Stimulated activated CD4-positive, alpha-beta T cell treated with anti-CD3 and anti-CD28 coated beads, TNF-alpha, amount 100 ng/mL, for 24 hours (primary cell): ENCODE measurements at places on chromosomes 13 and 19.

GRCh38 chr19:51824281-51825005 is 29.5 kb downstream of the FPR3 start:
- DNase-seq: no peak

GRCh38 chr19:6150289-6150688 is 14.8 kb downstream of the ACSBG2 start:
- no peak for DNase-seq

- DNase-seq: peak; percentile 49
These were observed 441.5 kb upstream of the KLF12 start for GRCh38 chr13:74575729-74576125.

DNA sequence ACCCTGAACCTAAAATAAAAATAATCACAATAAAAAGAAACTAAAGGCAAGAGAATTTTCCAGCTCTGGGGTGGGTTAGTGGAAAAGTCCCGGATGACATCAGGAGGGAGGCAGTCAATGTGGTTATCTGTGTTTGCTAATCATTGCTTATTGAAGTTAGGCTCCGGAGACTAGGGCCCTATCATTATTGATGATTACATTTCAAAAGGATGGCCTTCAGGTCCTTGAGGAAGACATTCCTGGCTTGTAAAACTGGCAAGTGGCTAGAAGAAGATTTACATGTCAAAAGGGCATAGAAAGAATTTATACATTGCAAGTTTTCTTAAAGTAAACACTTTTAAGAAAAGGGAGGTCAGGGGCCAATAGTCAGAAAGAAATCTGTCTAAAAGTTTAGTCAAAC is 123.4 kb downstream of the POSTN start:
- no peak for DNase-seq

GRCh38 chr19:21322528-21322927 is 6.7 kb downstream of the ZNF708 start:
- no peak for DNase-seq

- DNase-seq: no peak
These were observed 2.1 kb upstream of the ATP1A3 start for GRCh38 chr19:41995959-41996797.

DNA sequence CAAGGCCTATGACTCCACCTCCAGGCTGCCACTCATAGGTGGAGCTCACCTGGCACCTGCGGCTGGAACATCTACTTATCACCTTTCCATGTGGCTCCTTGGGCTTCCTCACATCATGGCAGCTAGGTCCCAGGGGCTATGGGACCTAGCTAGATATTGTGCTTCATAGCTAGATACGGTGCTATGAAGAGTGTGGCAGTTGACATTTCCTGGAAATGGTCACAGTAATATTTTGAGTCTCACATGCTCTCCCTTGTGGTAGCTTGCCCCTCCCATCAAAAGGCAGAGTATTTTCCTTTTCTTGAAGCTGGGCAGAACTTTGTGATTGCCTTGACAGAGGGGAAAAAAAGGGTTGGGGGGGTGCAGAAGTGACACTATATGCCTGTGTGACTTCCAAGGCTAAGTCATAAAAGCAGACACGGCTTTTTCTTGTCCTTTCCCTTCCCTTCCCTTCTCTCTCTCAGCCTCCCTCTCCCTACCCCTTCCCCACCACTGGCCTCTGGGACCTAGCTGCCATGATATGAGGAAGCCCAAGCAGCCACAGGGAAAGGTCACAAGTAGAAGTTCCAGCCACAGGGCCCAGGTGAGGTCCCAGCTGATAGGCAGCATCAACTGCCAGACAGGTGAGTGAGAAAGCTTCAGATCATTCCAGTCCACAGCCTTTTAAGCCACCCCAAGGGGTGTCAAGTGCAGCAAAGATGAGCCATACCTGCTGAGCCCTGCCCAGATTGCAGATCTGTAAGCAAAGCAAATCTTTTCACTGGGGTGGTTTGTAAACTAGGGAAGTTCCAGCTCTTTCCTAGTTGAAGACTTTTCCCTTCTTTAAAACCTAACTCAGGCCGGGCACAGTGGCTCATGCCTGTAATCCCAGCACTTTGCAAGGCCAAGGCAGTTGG is 6.9 kb upstream of the HIF3A start:
- DNase-seq: no peak

DNA sequence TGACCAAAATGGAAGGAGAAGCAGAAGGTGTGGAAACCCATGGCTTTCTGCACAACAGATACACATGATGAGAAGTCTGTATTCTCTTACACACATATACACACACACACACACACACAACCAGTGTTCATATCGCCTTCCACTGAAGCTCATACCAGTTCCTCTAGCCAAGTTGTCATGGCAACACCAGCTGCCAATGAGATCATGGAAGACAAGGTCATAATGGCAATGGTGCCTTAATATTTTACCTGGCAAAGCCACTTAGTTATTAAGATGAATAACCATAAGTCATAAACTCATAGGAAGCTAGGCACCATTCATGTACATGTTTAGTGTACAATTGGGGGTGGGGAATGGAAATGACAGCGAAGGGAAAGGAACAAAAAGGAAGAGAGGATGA is 2.6 kb upstream of the DHRS12 start:
- DNase-seq: no peak

DNA sequence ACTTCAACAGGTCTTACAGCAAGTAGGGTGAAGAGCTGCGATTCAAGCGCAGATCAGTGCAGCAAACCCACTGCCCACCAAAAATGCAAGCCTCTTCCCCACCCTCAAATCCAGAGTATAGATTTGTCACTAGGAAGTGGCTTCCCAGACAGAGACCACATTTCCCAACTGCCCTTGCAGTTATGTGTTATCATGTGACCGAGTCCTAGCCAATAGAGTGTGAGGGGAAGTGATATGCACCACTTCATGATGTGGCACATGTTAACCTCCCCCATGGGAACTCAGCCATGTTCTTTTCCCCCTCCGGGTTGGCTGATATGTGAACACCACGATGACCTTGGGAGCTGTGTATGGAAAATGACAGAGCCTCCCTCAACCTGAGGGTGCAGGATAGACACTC is 50.8 kb downstream of the MBD3L2B start:
- DNase-seq: no peak

DNA sequence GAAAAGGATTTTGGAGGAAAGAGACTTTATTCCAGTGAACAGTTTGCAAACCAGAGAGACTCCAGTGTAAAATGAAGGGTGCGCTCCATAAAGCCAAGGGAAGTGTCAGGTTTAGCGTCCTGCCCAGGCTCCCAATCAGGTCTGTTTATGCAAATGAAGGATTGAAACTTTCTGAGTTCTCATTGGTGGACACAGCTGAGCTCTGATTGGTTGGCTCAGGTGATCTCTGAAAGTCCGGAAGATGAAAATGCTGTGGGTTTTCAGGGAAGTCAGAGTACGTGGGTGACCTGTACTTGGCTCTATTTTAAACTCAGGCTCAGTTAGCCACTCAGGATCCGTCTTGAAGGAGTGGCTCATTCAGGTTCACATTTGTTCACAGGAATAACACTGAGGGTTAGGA is 28.7 kb upstream of the CD33 start:
- no peak for DNase-seq

DNA sequence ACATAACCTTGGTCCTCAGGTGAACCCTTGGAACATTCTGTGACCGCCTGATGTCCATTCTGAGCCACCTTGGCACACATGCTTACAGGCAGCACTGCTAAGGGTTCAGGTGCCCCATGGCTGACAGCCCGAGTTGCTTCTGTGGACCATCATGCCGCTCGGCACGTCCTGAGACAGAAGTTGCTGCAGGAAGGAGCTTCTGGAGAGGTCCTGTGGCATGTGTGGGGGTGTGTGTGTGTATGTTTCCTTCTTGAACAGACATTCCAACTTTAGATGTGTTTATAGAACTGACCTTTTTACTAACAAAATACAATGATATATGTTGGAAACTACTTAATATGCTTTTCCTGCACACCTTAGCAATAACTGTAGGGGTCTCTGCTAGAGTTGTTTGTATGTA is 4.8 kb upstream of the C1QTNF9 start:
- no peak for DNase-seq

DNA sequence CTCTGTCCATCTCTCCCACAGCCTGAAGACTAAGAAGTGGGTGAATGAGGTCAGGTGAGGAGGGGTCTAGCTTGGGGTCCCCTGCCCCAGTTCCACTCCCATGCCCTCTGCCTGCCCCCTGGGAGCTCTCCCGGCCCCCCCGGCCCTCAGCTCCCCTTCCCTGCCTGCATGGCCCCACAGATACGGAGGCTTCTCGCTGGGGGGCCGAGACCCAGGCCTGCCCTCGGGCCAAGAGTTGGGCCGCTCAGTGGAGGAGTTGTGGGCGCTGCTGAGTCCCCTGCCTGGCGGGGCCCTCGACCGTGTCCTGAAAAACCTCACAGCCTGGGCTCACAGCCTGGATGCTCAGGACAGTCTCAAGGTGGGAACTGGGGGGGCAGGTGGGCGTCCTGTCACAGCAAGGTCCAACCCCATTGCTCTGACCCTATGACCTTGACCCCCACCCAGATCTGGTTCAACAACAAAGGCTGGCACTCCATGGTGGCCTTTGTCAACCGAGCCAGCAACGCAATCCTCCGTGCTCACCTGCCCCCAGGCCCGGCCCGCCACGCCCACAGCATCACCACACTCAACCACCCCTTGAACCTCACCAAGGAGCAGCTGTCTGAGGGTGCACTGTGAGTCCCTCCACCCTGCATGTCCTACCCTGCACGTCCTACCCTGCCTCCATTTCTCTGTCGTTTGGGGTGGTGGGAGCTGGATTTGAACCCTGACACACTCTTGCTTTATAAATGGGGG is 10.9 kb upstream of the ARHGAP45 start:
- DNase-seq: no peak

GRCh38 chr13:90256746-90257145 is 1090.7 kb upstream of the MIR17HG start:
- DNase-seq: no peak

- no peak for DNase-seq
These were observed 117.2 kb downstream of the UBL3 start for GRCh38 chr13:29733147-29733611.

DNA sequence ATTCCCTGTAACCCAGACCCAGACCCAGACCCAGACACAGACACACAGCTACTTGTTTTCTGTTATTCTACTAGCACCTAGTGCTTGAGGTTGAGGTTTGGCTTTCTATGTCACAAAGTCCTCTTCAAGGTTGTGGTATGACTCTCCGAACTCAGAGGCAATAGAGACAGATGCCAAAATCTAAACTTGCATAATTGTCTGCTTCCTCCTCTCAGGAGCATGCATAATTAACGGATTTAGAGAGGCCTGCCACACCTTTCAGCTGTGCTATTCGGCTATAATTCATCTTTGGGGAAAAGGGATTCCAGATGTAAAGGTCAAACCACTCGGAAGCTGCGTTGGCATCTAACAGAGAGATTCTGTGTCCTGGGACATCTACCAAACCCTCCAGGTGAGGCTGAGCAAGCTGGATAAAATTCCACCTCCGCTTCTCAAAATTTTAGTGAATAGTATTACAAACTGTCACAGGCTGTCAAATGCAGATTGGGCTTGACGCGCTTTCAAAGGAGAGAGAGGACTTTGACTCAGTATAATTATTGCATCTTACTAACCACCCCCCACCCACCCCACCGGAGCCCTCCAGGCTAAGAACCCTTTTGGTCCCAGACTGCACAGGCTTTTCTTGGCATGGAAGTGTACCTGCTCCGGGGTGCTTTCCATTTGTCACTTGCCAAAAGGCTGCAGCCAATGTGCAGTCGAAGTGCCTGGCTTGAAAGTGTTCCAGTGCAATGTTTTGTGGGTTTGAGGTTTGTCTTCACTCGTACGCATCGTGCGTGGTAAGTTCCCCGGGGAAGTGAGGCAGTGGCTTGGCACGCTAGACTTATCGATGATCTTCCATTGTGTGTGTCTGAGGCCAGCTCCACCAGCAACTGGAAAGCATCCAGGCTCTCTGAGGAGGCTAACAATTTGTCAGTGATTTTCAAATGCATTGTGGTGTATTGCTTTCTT is 194.1 kb downstream of the TDRD3 start:
- no peak for DNase-seq

DNA sequence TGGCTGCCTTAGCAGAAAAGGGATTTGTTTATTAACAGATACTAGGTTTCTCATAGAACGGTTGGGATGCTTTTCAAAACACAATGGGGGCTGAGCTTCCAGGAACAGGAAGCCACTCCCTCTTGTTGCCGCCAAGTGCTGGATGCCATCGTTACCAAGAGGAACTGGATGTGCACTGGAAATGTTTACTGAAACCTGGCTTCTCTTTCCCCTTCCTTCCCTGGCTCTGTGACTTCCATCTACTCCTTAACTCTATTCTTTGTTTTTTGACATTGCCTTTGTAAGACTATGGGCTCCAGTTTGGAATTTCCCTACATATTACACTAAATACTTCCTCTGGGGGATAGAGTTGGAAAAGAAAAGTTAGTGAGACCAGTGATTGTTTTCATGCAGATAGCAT is 11.7 kb upstream of the KL start:
- no peak for DNase-seq

- DNase-seq: no peak
These were observed 50.5 kb upstream of the ZNF507 start for GRCh38 chr19:32294871-32295438.

- no peak for DNase-seq
These were observed 94.6 kb upstream of the DIAPH3 start for GRCh38 chr13:60258349-60258748.

DNA sequence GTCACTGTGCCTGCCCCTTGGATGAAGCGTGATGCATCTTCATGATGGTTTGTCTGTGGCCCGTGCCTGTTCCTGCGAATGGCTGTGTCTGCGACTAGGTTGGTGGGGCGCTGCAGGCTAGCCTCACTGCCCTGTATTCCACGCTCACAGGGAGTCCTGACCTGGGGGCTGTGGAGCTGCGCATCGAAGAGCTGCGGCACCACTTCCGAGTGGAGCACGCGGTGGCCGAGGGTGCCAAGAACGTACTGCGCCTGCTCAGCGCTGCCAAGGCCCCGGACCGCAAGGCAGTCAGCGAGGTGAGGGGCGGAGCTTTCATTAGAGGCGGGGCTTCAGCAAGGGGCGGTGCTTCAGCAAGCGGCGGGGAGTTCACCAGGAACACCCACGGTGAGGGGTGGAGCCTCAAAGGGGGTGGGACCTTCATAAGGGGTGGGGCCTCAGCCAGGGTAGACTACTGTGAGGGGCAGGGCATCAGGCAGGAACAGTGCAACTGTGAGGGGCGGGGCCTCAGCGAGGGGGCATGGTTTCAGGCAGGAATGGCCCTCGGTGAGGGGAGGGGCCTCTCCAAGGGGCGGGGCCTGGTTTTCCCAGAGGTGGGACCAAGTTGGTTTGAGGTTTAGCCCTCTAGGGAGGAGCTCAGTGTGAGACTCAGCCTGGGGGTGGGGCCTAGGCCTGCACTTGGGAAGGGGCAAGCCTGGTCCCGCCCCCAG is 17.2 kb downstream of the PKN1 start:
- peak; percentile 43 for DNase-seq

- no peak for DNase-seq
These were observed 246.6 kb upstream of the MAB21L1 start for GRCh38 chr13:35723053-35723461.

- peak; percentile 67 for DNase-seq
These were observed 874 bp downstream of the TRIM28 start for GRCh38 chr19:58544591-58545285.

- no peak for DNase-seq
These were observed 133.0 kb downstream of the ATP11A start for GRCh38 chr13:112822851-112823250.

GRCh38 chr19:54395685-54396084 is 19.6 kb upstream of the TTYH1 start:
- no peak for DNase-seq

- DNase-seq: no peak
These were observed 42.3 kb downstream of the ZNF611 start for GRCh38 chr19:52692431-52693008.
